Activated T-helper 1 cell treated with anti-CD3 and anti-CD28 coated beads, Interleukin-2, amount 50 U/mL, for 16 hours (primary cell): ENCODE measurements at places on chromosomes 2 and 18.

DNA sequence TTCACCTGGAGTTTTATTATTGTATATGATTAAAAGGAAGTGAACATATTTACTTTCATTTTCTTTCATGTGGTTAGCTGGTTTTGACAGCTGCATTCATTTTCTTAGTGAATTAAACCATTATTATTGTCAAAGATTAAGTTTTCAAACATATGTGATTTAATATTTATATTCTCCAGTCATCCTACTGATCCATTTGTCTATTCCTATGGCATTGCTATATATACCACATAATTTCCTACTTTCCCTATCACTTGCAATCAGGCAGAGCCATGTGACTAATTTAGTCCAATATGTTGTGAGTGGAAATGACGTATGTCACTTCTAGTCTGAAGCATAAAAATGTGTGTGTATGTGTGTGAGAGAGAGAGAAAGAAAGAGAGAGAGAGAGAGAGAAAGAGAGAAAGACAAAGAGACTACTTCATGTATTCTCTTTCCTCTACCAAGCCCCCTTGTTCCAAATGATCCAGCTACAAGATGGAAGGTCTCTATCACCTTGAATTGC is 12.0 kb upstream of the TACR1 start:
- DNase-seq, result no peak

- no peak for DNase-seq
Measured at GRCh38 chr2:217943446-217944321, 59.1 kb downstream of the TNS1 start.

DNA sequence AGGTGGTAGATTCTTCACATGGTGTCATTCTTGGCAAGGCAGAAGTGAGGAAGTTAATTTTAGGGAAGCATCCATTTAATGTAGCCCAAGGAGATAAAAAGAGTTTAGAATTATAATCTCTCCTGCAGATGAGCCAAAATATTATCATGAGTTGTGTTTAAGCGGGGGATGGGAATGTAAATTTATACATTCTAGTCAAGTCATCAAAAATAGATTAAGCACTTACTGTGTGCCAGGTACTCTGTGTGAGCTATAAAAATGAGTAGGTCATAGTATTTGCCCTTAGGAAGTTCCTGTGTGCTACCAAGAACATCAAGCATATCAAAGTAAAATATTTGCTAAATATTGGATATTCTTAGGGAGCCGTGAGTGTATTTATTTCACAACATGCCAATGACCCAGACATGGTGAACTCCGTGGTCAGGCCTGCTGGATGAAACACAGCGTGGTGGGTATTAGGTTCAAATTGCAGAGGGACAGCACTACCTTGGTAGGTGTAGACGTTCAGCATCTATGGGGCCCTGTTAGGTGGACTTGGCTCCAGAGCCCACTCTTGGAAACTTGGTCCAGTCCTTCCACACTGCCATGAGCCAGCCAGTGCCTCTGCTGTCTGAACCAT is 37.4 kb downstream of the MEIS1 start:
- DNase-seq, result no peak

DNA sequence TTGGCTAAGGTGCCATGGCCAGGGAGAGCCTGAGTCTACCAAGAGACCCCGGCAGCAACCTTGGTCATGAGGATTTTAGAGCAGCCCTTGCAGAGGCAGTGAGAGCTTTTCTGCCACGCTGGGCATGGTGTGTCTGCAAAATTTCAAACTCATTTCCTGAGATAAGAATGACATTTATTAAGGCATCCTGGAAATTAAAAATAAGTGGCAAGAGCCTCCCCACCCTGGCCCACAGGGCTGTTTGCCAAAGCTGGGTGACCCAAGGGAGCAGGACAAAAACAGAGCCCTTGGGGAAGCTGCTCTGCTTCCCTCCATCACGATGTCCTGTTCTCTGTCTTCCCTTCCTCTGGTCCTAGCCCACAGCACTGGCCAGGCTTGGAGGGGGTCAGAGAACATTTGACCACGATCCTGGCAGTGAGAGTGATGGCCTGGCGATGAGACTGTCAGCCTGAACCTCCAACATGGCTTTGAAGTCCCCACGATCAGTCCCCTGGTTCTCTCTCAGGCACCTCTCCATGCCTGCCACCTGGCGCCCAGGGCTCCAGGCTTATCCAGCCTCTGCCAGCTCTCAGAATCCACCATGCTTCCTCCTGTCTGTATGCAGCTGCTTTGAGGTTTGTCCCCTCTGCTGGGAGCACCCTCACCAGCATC is 68.9 kb upstream of the RMDN2 start:
- no peak for DNase-seq

DNA sequence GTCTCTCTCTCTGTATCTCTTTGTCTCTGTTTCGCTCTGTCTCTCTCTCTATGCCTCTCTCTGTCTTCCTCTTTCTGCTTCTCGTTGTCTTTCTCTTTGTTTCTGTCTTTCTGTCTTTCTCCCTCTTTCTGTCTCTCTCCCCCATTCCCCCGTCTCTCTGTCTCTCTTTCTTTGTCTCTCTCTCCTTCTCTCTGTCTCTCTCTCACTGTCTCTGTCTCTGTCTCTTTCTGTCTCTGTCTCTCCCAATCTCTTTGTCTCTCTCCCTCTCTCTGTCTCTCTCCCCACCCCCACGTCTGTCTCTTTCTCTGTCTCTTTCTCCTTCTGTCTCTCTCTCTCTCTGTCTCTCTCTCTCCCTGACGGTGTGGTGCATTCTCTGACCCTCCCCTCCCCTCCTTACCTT is 71.9 kb upstream of the ZNF516 start:
- no peak for DNase-seq

GRCh38 chr2:169354244-169354643 is 8.1 kb downstream of the LRP2 start:
- no peak for DNase-seq

- DNase-seq, result no peak
Measured at GRCh38 chr2:159157361-159158209, 128.9 kb downstream of the WDSUB1 start.

DNA sequence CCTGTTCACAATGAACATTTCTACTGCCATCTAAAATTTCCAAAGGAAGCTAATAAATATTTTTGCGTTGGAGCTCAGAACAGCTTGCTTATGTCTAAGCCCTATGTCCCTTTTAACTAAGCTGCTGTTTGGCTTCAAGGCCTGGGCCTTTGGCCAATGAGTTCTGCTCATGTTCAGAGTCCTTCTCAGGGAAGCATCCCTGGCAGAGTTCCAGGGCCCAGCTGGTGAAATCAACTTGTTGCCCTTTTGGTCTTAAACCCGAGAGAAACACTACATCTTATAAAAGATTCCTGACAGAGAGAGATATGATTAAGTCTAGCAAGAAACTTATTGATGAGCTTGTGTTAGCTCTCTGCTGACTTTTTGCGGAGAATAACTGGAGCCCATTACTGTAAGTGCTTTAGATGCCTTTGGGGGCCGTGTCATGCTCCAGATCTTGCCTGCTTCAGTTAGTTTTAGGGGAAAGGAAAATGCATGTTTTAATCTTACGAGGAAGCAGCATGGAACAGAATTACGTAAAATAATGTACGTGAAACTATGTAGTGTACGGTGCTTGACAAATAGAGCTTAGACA is 102.5 kb upstream of the NOSTRIN start:
- DNase-seq, result no peak

DNA sequence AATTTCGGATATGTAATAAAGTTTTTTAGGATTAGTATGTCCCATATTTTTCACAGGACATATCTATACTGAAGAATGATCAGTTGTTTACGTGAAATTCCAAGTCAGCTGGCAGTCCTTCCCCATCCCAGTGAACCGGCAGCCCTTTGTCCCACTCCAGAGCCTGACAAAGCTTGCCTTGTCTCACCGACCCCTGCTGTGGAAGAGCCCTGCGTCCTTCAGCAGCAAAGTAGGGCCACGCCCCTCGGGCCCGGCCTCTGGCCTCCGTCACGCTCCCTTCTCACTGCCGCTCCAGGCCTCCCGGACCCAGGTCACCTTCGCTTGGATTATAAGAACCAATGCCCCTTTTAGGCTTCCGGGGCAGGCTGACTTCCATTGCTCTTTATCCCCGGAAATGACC is 89.8 kb upstream of the TGIF1 start:
- no peak for DNase-seq

DNA sequence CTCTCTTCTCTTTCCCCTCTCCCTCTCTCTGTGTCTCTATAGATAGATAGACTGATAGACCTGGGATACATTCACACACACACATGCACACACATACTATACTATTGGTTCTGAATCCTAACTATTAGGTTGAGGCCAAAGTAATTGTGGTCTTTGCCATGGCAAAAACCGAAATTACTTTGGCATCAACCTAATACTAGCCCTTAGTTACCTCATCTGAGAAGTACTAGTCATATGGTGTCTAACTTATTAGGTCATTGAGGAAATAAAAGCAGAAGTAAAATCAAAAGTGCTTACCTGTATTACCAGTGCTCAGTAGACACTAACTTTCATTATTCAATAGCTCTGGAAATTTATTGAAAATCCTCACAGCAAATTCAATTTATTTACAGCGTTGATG is 451.5 kb downstream of the EPHA4 start:
- DNase-seq, result no peak

DNA sequence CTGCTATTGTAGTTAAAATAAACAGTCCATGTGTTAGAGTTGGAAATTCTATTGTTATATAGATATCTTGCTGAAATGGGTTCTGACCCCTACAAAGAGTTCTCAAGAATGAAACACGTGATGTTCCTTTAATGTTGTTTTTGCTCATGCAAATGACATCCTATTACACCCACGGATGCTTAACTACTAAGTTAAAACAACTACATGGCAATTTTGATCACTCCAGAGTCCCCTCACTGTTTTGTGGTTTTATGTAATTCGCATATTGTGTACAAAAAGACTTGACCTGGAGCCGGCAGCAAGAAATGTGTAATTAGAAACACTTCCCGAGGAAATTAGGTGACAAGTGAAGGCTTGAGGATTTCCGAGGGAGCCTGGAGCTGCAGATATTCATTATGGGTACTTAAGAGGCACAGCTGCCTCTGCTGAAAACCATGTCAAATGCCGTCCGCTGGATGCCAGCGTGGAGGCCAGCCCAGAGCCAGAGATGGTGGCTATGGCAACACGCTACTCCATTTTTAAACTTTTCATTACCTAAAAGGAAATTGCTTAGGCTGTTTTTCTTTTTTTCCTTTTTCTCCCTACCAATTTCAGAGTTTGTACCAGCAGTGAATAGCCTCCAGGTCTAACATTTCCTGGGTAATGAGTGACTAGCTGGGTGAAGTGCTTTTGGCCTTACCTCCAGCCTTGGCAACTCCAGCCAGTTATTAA is 21.0 kb upstream of the CABLES1 start:
- DNase-seq, result no peak

GRCh38 chr2:107542314-107542740 is 284.4 kb upstream of the RGPD4 start:
- DNase-seq, result no peak

- DNase-seq, result no peak
Measured at GRCh38 chr18:36529747-36530146, 232.2 kb downstream of the FHOD3 start.

- no peak for DNase-seq
Measured at GRCh38 chr2:100344433-100344832, 22.1 kb upstream of the LONRF2 start.

DNA sequence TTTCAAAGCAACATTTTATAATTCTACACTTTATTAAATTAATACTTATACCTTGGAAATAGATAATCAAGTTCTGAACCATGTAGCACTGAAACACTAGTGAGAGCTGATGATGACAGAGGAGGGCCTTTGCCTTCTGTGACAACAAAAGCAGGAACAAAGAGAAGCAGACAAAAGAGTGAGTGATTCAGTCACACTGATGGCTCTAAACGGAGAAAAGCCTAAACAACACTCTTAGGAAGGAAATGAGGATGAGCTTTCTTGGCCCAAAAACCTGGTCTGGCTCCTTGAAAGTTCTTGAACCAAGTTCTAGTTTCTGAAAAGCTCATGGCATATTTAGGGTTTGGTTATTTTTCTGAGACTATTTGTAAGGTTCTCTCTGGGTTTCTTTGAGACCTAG is 271.9 kb downstream of the DPP10 start:
- no peak for DNase-seq

- no peak for DNase-seq
Measured at GRCh38 chr2:234981197-234982095, 29.6 kb downstream of the SH3BP4 start.

- DNase-seq, result no peak
Measured at GRCh38 chr2:113061241-113061640, 2.2 kb downstream of the IL36RN start.

GRCh38 chr2:86011449-86011941 is 94.2 kb downstream of the POLR1A start:
- no peak for DNase-seq

DNA sequence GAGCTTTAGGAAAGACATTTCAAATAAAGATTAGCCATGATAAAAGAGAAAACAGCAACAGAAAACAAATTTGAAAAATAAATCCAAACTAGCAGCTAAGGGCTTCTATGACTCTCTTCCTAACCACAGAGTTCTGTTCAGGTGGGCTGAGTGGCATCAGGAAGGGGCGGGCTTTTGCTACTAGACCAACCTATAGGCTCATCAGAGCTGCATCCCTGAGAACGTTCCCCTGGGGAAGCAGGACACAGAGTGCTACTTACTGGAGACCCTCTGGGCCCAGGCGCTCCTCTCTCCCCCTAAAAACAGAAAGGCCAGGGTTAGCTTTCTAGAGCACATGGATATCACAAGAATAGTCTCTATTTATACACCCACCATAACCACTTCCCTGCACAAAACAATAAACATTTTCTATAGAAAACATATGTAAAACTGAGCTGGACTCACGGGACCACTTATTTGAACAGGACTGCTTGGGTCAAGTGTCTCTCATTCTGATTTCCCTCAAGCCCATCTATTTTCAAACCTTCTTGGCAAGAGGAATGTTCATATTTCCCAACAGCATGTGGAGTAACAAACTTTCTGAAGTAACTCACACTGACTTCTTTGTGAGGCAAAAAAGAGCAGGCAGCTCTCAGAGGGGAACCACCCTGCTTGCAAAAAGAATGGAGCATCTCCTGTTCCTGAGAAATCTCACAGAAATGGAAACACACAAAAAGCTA is 78.9 kb upstream of the LMAN1 start:
- no peak for DNase-seq

DNA sequence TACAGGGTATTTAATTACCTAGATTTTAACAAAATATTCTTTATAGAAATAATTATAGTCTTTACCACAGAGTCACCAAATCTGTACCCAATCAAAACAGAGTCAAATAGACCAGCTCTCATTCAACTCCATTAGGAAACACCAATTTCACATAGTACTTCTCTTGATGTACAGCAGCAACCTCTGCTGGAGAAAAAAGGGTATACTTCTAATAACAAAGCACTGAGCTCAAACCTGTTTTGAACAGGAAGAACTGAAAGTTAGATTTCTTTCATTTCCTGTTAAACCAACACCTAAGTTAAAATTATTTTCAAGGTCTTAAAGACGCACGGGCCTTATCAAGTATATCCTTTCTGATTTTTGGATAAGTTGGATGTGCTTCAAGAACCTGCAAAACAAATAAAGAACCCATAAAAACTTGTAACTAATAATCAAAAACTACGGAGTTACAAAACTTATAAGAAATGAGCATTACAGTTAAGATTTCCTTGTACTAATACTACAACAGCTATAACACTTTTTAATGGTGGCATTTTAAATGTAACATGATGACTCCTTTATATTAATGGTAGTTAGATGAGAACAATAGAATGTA is 79.0 kb downstream of the TTC21B start:
- DNase-seq, result no peak

GRCh38 chr2:42809131-42809818 is 16.9 kb upstream of the HAAO start:
- DNase-seq, result no peak
